Common myeloid progenitor, CD34-positive (primary cell): ENCODE measurements at places on chromosomes 2 and 18.

DNA sequence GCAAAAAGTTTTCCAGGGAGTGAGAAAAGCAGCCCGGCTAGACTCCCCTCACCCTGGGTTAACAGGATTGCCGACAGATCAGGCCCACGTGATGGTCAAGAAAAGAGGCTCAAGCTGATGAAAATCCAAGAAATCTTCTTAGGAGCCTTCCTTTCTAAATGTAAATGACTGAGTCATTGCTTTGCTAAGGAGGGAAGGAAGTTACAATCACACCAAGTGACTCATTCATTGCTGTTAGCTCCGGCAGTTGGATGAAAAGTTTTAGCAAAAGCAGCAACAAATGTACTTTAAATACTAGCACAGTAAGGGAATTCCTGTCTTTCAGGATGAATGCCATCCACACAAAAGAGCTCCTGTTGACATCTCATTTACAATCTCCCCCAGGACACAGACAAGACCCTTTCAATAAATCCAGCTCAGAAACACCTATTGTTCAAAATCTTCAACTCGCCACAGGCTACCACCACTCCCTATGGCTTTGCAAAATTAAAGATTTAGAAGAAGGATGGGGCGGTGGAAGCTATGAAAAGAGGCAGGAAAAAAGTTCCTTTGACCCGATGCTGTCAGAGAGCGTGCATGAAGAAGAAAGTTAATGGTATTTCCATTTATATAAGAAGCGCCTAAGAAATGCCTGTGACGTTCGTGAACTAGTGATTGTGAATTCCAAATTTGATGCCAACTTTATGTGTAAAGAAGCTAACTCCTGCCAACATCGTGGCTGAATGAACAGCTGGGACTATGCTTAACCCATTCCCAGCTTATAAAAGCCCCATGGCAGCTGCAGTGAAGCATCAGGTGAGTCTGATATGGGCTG is 153.7 kb downstream of the TGIF1 start:
- DNase-seq, result peak; percentile 94
- peak overlapping the region; percentile 85 for H3K4me3 ChIP-seq
- no peaks in the 10 kb centered on the region for H3K36me3 ChIP-seq
- no peaks in the 10 kb centered on the region for H3K27me3 ChIP-seq
- peak overlapping the region; percentile 85 for H3K27ac ChIP-seq
- H3K4me1 ChIP-seq, result peaks cover 61% of the 10 kb centered on the region

DNA sequence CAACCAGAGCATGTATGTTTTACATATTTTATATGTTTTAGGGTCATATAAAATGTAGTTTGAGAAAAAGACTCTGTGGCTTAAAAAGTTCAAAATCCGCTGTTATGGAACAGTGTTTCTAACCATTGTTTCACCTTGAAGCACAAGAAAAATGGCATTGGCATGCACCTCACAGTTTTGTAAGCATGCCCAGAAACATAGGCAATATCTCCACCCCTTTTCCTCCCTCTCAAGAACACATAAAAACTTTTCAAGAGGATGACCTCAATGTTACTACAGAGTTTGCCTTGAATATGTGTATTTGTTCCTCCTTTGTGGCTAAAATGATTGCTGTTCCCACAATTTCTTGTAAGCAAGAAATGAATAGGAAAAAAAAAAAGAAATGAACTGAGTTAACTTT is 29.3 kb upstream of the SLC40A1 start:
- H3K4me1 ChIP-seq, result peaks cover 59% of the 10 kb centered on the region
- H3K27me3 ChIP-seq, result no peaks in the 10 kb centered on the region
- H3K36me3 ChIP-seq, result no peaks in the 10 kb centered on the region
- no peak overlapping the region for H3K4me3 ChIP-seq
- H3K27ac ChIP-seq, result no peak overlapping the region

DNA sequence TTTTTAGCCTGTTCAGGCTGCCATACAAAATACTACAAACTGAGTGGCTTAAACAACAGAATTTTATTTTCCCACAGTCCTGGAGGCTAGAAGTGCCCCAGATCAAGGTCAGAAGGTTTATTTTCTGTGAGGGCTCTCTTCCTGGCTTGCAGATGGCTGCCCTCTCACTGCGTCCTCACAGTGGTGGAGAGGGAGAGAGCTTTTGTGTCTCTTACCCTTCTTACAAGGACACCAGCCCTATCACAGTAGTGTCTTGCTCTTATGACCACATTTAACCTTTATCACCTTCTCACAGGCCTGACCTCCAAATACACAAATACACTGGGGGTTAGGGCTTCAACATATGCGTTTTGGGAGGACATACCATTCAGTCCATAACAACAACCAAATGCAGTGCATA is 11.7 kb downstream of the WDR7 start:
- no peaks in the 10 kb centered on the region for H3K27me3 ChIP-seq
- H3K4me3 ChIP-seq, result no peak overlapping the region
- peak; percentile 53 for DNase-seq
- no peak overlapping the region for H3K27ac ChIP-seq
- no peaks in the 10 kb centered on the region for H3K4me1 ChIP-seq
- H3K36me3 ChIP-seq, result no peaks in the 10 kb centered on the region

DNA sequence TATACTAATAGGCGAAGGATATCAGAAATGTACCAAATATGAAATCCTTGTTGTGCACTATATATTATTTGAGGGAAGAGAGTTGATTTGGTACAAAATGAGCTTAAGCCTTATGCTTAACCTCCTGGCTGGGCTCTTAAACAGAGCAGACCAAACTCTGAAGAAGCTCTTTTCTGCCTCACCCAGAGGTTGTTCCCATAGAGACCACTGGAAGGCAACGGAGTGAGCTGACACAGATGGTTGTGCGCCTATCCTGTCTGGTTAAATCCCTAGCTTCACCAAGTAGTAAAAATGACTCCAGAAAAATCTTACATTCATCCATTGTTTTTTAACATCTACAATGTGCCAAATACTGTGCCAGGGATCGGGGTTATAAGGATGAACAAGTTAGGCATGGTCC is 55.9 kb upstream of the NOL4 start:
- no peaks in the 10 kb centered on the region for H3K4me1 ChIP-seq
- H3K27me3 ChIP-seq, result no peaks in the 10 kb centered on the region
- DNase-seq, result no peak
- H3K4me3 ChIP-seq, result no peak overlapping the region
- H3K27ac ChIP-seq, result no peak overlapping the region

GRCh38 chr2:228916416-228917090 is 354.5 kb downstream of the PID1 start:
- H3K27me3 ChIP-seq, result no peaks in the 10 kb centered on the region
- H3K4me1 ChIP-seq, result no peaks in the 10 kb centered on the region
- no peak overlapping the region for H3K4me3 ChIP-seq
- no peak overlapping the region for H3K27ac ChIP-seq
- DNase-seq, result no peak

GRCh38 chr2:9714630-9715214 is 83.9 kb upstream of the YWHAQ start:
- no peak overlapping the region for H3K4me3 ChIP-seq
- no peaks in the 10 kb centered on the region for H3K36me3 ChIP-seq
- H3K27ac ChIP-seq, result no peak overlapping the region
- DNase-seq, result peak; percentile 82
- no peaks in the 10 kb centered on the region for H3K27me3 ChIP-seq
- H3K4me1 ChIP-seq, result no peaks in the 10 kb centered on the region

DNA sequence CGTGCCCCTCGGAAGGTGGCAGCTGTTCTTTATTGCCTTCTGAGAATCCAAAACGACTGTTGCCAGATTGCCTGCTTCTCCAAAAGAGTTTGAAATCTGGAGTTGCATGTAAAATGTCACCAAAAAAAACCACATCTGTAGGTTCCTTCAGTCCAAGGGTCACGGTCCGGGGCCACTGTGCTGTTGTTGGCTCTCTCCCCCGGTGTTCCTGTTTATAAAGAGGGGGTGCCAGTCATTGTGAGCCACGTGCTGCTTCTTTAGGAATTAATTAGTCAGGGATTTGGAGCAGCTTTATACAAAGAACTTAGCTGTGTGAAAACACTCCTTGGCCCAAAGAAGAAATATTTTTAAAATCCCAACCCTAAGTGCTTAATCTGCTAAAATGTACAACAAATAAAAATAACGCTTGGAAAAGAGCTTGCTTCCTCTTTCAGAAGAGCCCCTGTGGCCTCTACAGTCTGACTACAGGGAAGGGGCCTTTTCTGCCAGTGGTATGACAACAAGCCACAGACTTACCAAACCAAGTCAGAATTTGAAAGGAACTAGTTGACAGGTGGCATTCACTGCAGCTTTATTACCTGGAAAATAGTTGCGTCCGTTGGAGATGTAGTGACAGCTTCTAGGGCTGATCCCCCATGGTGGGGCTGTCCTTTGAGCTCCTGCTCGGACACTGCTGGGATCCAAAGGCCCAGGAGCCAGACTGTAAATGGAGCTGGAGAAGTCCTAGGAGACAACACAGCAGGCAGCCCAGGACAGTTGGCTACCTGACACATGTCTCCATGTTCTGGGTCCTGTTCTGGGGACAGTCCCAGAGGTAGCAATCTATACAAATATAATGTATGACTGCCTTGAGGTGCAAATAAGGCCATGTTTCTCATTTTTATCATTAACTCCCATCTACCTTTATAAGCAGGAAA is 84.5 kb upstream of the SLC1A4 start:
- peak; percentile 62 for DNase-seq
- no peaks in the 10 kb centered on the region for H3K36me3 ChIP-seq
- no peaks in the 10 kb centered on the region for H3K27me3 ChIP-seq
- H3K27ac ChIP-seq, result no peak overlapping the region
- peaks cover 39% of the 10 kb centered on the region for H3K4me1 ChIP-seq
- H3K4me3 ChIP-seq, result no peak overlapping the region

DNA sequence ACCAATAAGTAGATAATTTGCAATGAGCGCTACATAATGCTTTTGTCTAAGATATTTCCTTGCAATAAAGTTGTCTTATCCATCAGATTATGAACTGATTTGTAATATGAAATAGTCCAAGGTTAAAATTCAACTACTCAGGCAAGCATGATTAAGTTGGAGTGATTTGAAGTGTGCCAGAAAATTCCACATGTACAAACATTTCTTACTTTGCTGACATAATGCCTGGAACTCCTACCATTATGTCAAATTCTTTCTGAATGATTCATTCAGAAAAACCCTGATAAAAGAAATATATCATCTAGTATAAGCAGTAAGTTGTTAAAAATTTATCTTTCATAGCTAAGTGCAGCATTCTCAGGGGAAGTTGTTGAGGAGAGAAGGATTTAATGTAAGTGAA is 87.3 kb downstream of the CBLN2 start:
- no peaks in the 10 kb centered on the region for H3K36me3 ChIP-seq
- H3K27ac ChIP-seq, result no peak overlapping the region
- H3K4me1 ChIP-seq, result no peaks in the 10 kb centered on the region
- H3K4me3 ChIP-seq, result no peak overlapping the region

DNA sequence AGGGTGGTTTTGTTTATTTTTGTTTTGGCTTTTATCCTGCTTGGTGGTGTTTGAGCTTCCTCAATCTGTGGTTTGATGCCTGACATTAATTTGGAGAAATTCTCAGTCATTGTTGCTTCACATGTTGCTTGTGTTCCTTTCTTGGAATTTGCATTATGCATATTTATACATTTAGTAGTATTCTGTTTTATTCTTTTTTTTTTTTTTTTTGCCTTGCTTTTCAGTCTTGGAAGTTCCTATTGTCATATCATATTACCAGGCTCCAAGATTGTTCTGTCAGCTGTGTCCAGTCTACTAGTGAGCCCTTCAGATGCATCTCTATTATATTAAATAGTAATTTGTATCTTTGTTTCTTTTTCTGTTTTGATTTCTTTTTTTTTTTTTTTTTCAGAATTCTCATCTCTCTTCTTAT is 77.0 kb downstream of the EPC2 start:
- peaks cover 12% of the 10 kb centered on the region for H3K4me1 ChIP-seq
- peak; percentile 45 for DNase-seq
- no peak overlapping the region for H3K27ac ChIP-seq
- H3K4me3 ChIP-seq, result no peak overlapping the region

- H3K27me3 ChIP-seq, result no peaks in the 10 kb centered on the region
- DNase-seq, result peak; percentile 28
- peak overlapping the region; percentile 79 for H3K4me3 ChIP-seq
- H3K36me3 ChIP-seq, result peaks cover 3% of the 10 kb centered on the region
Observed at GRCh38 chr2:23926290-23926749, 603 bp downstream of the ATAD2B start.

DNA sequence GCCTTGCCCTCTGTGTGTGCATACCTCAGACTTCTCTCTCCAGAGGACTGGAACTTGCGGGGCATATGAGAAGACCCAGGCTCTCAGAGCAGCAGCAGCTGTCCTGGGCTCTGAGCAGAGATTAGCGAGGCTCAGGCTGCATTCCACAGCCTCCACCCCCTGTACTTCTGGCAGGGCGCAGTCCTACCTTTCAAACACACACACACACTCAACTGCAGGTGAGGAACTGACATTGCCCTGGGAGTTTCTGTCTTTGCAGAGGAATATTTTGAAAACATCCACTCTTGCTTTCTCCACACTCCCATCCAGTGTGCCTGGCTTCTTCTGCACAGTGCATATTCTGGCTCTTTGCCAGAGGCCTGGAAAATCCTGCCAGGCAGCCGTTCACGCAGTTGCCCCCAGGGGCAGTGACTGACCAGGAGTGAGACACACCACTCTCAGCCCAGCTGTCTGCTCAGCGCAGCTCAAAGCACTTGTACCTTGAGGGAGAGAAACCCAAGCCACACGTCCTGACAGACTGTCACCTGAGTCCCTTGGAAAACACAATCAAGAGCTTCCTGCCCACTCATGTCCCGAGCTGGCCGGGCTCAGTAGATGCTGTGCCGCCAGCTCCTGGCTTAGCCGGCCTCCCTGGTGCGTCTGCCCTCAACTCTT is 460.8 kb downstream of the RNF144A start:
- no peaks in the 10 kb centered on the region for H3K27me3 ChIP-seq
- H3K4me3 ChIP-seq, result no peak overlapping the region
- H3K36me3 ChIP-seq, result no peaks in the 10 kb centered on the region
- H3K27ac ChIP-seq, result no peak overlapping the region
- DNase-seq, result no peak
- H3K4me1 ChIP-seq, result peaks cover 8% of the 10 kb centered on the region

- H3K27ac ChIP-seq, result no peak overlapping the region
- no peak overlapping the region for H3K4me3 ChIP-seq
- no peaks in the 10 kb centered on the region for H3K4me1 ChIP-seq
- no peak for DNase-seq
Observed at GRCh38 chr2:74894272-74894981, 60.5 kb downstream of the HK2 start.

- H3K27me3 ChIP-seq, result no peaks in the 10 kb centered on the region
- H3K4me3 ChIP-seq, result no peak overlapping the region
- H3K27ac ChIP-seq, result no peak overlapping the region
- H3K4me1 ChIP-seq, result no peaks in the 10 kb centered on the region
- no peaks in the 10 kb centered on the region for H3K36me3 ChIP-seq
- no peak for DNase-seq
Observed at GRCh38 chr2:215034154-215034553, 104.3 kb downstream of the ABCA12 start.

DNA sequence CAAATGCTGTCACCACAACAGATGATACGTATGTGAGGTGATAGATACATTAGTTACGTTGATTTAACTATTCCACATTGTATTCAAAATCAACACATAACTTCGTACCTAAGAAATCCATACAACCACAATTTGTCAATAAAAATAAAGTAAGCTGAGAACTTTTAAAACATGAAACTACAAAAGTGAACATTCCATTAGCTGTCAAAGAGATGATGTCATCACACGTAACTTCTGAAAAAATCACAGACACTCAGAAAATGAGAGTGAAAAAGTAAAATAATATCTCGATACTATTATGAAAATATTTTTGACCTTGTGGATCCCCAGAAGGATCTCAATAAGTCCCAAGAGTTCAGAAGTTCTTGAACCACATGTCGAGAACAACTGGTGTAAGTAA is 161.6 kb upstream of the GALNT13 start:
- H3K4me1 ChIP-seq, result no peaks in the 10 kb centered on the region
- no peak for DNase-seq
- H3K4me3 ChIP-seq, result no peak overlapping the region
- no peaks in the 10 kb centered on the region for H3K27me3 ChIP-seq
- no peak overlapping the region for H3K27ac ChIP-seq
